Brain (organoid and tissue), 16 donors: ENCODE measurements at places on chromosomes 13 and 19.
A peak's percentile ranks its signal among the peaks of the same experiment; 100 is the strongest.

DNA sequence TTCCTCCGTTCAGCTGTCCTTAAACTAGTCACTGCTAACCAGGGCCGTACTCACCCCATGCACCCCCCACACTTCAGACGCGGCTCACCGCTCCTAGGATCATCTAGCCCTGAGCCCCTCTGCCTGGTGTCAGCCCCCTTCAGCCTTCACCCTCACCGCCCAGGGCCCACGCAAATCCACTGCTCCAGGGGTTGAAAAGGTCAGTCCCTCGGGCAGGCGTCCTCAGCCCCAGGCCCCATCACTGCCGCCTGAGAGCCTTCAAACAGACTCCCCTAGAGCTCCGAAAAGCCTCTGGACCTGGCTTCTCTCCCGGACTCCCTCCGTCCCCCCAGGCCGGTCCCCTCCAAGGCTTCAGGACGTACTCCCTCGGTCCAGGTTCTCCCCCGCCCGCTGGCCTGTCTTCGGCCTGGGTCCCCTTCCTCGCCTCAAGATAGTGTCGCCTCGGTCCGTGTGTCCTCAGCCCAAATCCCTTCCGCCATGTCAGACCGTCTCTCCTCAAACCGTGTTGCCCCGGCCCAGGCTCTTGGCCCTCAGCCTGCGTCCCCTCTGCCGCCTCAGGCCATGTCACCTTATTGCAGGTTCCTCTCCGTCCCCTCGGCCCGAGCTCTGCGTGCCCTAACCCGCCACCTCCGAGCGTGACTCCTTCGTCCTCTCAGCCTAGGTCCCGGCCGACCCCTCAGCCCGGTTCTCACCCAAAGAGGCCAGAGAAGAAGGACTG, 553 bp downstream of the NAPA start:
- no peak for DNase-seq

GRCh38 chr13:64377606-64378005, 2852.5 kb downstream of the PCDH9 start:
- no peak for DNase-seq

DNA sequence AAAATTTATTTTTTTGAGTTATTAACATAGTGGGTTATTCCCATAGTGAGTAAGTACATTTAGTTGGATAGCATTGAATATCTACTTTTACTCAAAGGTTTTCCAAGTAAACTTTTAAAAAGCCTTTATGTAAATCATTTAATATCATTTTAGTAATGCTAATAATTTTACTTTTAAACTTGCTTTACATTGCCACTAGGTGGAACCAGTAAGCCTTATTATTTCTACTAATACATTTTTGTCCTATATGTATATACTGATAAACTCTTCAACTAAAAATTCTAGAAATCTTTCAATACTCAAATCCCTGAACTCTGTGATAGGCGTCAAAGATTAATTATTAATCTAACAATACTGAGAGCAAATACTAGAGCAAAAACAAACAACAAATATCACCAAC, 1709.2 kb upstream of the PCDH20 start:
- DNase-seq = peak; percentile 55

DNA sequence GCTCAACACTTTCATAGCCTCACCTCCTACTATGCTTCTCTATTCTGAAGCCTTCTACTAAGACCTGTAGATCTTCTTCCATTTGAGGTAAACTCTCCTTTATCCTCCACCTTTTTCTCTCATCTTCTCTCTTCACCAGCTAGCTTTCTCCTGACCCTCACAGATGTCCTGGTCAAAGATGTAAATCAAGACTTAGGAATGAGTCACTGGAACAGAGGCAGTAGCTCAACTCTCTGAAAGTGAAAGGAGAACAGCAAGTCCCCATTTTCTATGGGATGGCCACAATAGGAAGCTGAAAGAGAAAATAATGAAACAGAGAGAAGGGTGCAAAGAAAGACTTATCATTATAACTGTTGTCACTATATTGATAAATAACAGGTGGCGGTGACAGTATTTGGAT, 86.1 kb upstream of the DOCK9 start:
- no peak for DNase-seq

GRCh38 chr13:106533943-106534638, 1.4 kb downstream of the EFNB2 start:
- DNase-seq = peak; percentile 71

DNA sequence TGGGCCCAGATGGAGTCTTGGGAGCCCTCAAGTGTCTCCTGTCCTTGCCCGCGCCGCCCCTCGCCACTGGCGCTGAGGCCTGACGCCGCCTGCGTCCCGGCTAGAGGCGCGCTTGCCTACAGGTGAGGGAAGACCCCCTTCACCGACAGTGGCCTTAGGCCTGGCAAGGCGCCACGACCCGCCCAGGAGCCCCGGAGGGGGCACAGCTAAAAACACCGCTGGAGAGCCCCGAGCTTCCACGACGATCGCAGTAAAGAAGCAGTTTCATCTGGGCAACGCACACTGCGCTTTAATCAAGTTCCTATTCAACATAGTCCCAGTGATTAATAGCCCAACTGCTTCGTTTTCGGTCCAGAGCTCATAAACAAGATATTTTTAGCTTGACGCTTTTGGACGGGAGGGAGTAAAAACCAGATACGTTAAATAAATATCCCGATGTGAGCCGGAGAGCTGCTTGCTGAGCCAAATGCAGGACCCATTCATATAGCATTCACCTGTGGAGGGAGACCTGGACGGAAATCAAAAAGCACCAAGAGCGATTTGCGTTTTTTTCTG, 1.5 kb upstream of the CEBPA start:
- peak; percentile 10 for DNase-seq

DNA sequence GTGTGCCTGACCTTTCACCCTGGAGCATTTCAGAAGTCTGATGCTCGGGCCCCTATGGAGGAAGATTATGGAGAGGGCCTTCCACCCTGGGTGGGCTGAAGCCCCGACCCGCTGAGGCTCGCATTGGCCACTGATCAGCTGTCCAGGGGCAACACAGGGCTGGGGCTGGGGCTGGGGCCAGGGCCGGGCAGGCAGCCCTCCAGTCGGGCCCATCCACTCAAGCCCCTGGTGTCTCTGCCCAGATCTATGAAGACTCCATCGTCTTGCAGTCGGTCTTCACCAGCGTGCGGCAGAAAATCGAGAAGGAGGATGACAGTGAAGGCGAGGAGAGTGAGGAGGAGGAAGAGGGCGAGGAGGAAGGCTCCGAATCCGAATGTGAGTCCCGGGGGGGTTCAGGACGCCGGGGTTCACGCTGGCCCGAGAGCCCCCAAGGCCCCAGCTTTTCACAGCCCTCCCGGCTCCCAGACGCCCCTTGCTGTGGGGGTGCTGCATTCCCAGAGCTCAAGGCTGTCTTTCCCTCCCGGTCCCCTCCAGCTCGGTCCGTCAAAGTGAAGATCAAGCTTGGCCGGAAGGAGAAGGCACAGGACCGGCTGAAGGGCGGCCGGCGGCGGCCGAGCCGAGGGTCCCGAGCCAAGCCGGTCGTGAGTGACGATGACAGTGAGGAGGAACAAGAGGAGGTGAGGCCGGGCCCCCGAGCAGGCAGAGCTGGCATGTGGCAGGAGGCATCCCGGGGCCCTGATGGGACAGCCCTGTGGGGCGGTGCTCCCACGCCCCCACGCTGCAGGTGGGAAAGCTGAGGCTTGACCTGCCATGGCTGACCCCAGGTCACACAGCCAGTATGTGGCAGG, 29.5 kb upstream of the LDLR start:
- no peak for DNase-seq

GRCh38 chr19:37218592-37218935, 550 bp downstream of the ZNF383 start:
- no peak for DNase-seq

- DNase-seq = no peak
These were observed 29.6 kb downstream of the ACSBG2 start for GRCh38 chr19:6164906-6165531.

DNA sequence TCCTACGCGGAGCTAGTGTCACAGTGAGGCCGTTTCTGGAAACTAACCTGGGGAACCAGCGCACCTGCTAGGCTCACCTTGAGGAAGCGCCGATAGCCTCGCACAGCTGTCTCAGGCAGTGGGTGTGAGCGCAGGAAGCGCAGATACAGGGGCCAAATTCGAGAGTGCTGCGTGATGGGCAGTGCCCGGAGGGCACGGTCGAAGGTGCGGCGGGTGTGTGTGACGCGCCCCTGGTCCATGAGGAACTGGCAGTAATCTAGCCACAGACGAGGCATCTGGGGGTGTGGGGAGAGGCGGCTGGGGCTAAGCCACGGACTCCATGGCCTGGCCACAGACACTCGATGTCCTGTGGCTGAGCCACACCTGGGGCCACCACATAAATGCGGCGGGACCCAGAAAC, 2.2 kb downstream of the XAB2 start:
- DNase-seq = no peak

GRCh38 chr13:80339912-80340650, 845 bp downstream of the SPRY2 start:
- DNase-seq = peak; percentile 51

DNA sequence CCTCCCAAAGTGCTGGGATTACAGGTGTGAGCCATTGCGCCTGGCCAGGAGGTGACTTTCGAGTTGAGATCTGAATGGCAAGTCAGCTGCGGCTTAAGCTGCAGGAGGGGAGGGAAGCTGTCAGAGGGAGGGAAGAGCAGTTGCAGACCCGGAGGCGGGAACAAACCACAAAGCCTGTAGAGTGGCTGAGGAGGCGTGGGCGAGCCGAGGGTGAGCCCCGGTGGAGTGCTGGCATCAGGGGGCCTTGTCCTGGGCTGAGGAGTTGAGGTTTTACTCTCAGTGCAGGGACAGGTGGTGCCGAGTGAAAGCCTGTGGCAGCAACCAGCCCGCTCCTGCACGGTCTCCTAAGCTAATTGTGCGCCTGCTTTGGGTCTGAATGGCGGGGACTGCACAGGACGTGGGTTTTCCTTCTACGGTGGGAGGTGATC, 24.2 kb downstream of the PPP1R37 start:
- no peak for DNase-seq

- DNase-seq = peak; percentile 78
These were observed 416.9 kb downstream of the IRS2 start for GRCh38 chr13:109369353-109370052.

DNA sequence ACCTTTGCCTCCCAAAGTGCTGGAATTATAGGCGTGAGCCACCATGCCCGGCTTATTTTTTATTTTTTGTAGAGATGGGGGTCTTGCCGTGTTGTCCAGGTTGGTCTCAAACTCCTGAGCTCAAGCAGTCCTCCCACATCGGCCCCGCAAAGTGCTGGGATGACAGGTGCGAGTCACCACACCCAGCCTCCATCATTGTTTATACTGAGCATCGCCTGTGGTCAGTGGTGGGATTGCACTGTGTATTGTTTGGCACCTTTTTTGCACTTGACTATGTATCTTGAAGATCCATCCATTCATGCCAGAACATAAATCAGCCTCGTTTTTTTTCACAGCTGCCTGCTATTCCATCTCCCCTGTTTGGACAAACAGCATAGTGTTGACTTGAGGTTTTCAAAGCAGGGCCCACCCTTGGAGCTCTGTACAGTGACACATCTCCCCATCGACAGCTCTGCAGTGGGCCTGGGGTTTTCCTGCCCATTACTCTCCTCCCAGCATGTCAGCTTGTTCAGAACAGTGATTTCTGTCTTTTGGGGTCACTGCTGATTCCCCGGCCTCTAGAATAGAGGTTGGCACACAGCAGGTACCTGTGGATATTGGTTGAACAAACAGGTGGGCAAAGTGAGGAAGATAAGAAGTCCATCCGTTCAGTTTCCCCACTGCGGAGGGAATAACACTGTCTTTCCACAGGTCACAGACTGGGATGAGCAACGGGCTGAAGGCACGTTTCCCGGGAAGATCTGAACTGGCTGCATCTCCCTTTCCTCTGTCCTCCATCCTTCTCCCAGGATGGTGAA, 8.2 kb upstream of the UPK1A start:
- no peak for DNase-seq
